ENCODE measurements at places on chromosomes 16 and 17. TPM values are rescaled to one million over a fixed set of nuclear protein-coding genes. Genes with fewer than 3 reads are reported as not detected.

DNA sequence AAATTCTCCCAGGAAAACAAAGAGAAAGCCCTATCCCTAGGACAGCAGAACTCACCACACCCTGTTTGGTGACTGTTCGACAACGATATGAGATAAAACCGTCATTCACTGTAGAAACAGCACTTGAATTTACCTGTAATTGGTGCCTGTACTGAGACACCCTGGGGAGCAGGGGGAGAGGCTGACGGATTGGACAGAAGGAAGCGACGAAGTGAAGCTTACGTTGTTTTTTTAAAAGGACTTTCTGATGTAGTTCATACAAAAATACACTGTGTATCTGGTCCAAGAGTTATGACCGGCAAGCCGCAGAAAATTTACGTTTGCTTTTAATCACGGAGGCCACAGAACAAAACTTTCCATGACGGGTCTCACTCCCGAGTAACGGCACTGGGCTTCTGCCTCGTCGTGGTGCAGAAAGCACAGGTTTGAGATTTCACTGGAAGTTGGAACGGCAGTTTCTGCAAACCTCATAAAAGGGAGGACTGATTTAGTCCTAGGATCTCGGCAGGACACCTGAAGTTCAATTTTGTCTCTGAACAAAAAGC, 9.7 kb downstream of the NXN start:
- DNase-seq, result no peak
- peaks cover 55% of the 10 kb centered on the region for H3K4me1 ChIP-seq
- no peaks in the 10 kb centered on the region for H3K27me3 ChIP-seq
- H3K27ac ChIP-seq, result peak overlapping the region; percentile 89

GRCh38 chr16:27381974-27382855, 19.8 kb upstream of the IL21R start:
- H3K27me3 ChIP-seq, result peaks cover 23% of the 10 kb centered on the region
- H3K27ac ChIP-seq, result no peak overlapping the region
- no peak overlapping the region for H3K4me3 ChIP-seq
- DNase-seq, result no peak
- H3K36me3 ChIP-seq, result no peaks in the 10 kb centered on the region

GRCh38 chr17:58829172-58829637, 73.6 kb downstream of the PPM1E start:
- no peak overlapping the region for H3K27ac ChIP-seq
- H3K27me3 ChIP-seq, result no peaks in the 10 kb centered on the region
- H3K36me3 ChIP-seq, result no peaks in the 10 kb centered on the region
- no peak for DNase-seq

DNA sequence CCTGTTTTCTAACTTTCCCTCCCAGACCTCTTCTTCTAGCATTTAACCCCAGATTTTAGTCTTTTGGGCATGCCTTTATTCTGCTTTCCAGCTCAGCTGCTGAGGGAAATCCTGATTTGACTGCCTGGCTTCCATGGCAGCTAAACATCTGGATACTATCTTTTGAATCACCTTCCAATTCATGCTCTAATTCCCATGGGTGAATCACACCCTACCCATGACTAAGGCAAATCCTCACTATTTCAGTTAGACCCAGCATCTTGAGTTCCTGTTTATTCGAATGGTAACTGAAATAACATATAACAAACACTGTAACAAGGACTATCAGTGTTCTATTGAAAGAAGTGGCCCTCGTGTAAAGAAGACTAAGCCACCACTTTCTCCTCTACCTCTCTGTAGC, 29.8 kb downstream of the CA10 start:
- H3K27ac ChIP-seq, result no peak overlapping the region
- peaks cover 42% of the 10 kb centered on the region for H3K27me3 ChIP-seq
- no peaks in the 10 kb centered on the region for H3K36me3 ChIP-seq
- H3K4me1 ChIP-seq, result no peaks in the 10 kb centered on the region
- DNase-seq, result no peak
- no peak overlapping the region for H3K4me3 ChIP-seq

GRCh38 chr16:75241412-75241811, 10.0 kb downstream of the BCAR1 start:
- H3K27me3 ChIP-seq, result no peaks in the 10 kb centered on the region
- no peak overlapping the region for H3K4me3 ChIP-seq
- peak overlapping the region; percentile 25 for H3K27ac ChIP-seq
- peaks cover 40% of the 10 kb centered on the region for H3K4me1 ChIP-seq

- no peak overlapping the region for H3K4me3 ChIP-seq
- peaks cover 74% of the 10 kb centered on the region for H3K27me3 ChIP-seq
- H3K36me3 ChIP-seq, result no peaks in the 10 kb centered on the region
- H3K4me1 ChIP-seq, result peaks cover 19% of the 10 kb centered on the region
These were observed 2.0 kb upstream of the CDH8 start for GRCh38 chr16:62038225-62038624.

DNA sequence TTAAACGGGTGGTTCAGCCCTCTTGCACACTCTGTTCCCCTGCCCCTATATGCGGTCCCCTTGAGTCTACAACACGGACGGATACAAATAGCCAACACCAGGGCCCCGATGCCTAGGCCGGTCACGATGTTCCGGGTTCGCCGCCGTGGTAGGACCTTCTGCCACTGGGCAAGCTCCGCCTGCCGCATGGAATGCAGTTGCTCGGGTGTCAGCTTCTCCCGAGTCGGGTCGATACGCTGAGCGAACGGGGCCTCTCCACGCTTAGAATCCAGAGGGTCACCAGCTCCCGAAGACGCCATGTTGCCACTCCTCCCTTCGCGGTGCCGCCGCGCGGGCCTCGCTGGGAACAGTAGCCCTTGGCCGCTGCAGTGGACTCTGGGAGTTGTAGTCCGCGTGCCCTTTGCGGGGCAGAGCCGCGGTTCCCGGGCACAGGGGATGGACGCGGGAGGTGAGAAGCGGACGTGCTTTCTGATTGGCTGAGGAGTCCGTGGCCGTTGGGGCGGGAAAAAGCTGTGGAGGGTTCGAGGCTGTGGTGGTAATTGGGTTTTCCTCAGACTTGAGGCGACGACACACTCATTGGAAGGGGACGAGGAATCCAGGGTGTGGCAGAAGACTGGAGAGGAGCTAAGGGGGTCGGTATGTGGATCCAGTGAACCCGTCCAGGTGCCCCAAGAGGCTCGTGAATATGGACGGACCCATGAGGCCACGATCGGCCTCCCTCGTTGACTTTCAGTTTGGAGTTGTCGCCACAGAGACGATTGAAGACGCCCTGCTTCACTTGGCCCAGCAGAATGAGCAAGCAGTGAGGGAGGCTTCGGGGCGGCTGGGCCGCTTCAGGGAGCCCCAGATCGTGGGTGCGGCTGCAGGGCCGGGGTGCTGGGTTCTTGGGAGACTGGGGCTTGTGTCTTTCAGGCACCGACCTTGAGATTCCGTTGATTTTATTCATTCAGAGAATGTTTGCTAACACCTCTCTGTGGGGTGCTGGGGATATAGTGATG, at the start of the genes CNTD1 and COA3:
CNTD1 (plus strand) TSS at position 479 of the 998 bp plus-strand sequence; CDS start at position 686, 207 bp downstream.
COA3 (minus strand) TSS at position 322 of the 998 bp plus-strand sequence; CDS start at position 299, 23 bp downstream.
- H3K27ac ChIP-seq, result peak within 1 kb of the TSS; percentile 87
- H3K4me3 ChIP-seq, result peak within 1 kb of the TSS; percentile 96
- DNase-seq, result peak; percentile 90
- peaks cover 15% of the 10 kb centered on the region for H3K27me3 ChIP-seq
- H3K36me3 ChIP-seq, result peaks cover 9% of the 10 kb centered on the region

- no peak overlapping the region for H3K27ac ChIP-seq
- H3K36me3 ChIP-seq, result peaks cover 11% of the 10 kb centered on the region
- no peak for DNase-seq
- H3K27me3 ChIP-seq, result no peaks in the 10 kb centered on the region
- peaks cover 32% of the 10 kb centered on the region for H3K4me1 ChIP-seq
These were observed 65.4 kb downstream of the WWP2 start for GRCh38 chr16:69827524-69827923.

DNA sequence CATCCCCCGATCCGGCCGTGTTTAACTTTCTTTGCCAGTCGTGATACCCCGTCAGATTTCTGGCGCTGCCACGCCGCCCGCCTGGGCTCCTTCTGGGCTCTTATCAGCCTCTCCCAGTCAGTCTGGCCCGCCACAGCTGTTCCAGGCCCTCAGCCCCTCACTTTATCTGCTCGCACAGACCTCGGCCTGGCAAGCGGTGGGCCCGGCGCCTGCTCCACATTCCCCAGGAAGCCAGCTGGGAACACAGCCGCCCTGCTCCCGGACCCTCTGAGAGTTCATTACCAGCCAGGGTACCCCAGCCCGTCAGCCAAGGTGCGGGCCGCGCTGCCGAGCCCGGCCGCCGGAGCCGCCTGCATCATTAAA, 157.5 kb downstream of the ZNF423 start:
- no peak for DNase-seq
- peak overlapping the region; percentile 81 for H3K27ac ChIP-seq
- H3K4me3 ChIP-seq, result peak overlapping the region; percentile 64
- no peaks in the 10 kb centered on the region for H3K27me3 ChIP-seq
- H3K4me1 ChIP-seq, result peaks cover 72% of the 10 kb centered on the region
- H3K36me3 ChIP-seq, result peaks cover 4% of the 10 kb centered on the region

GRCh38 chr17:17151962-17152361, 54.2 kb downstream of the PLD6 start:
- H3K4me3 ChIP-seq, result no peak overlapping the region
- peaks cover 21% of the 10 kb centered on the region for H3K36me3 ChIP-seq
- no peaks in the 10 kb centered on the region for H3K27me3 ChIP-seq
- no peak for DNase-seq

- peaks cover 22% of the 10 kb centered on the region for H3K4me1 ChIP-seq
- H3K27me3 ChIP-seq, result no peaks in the 10 kb centered on the region
- H3K4me3 ChIP-seq, result no peak overlapping the region
- H3K36me3 ChIP-seq, result peaks cover 6% of the 10 kb centered on the region
- no peak for DNase-seq
- H3K27ac ChIP-seq, result no peak overlapping the region
These were observed 9.4 kb downstream of the HSPB9 start for GRCh38 chr17:42131981-42132432.

GRCh38 chr17:72756256-72756655, 336.2 kb downstream of the SLC39A11 start:
- DNase-seq, result no peak
- H3K36me3 ChIP-seq, result peaks cover 8% of the 10 kb centered on the region
- no peaks in the 10 kb centered on the region for H3K27me3 ChIP-seq
- H3K4me3 ChIP-seq, result no peak overlapping the region

- peaks cover 3% of the 10 kb centered on the region for H3K36me3 ChIP-seq
- no peak overlapping the region for H3K27ac ChIP-seq
- H3K4me3 ChIP-seq, result peak overlapping the region; percentile 50
- no peaks in the 10 kb centered on the region for H3K27me3 ChIP-seq
- peaks cover 14% of the 10 kb centered on the region for H3K4me1 ChIP-seq
These were observed 3.4 kb upstream of the HEXD start for GRCh38 chr17:82414548-82415281.

- peaks cover 22% of the 10 kb centered on the region for H3K4me1 ChIP-seq
- no peak for DNase-seq
- no peak overlapping the region for H3K4me3 ChIP-seq
- peaks cover 24% of the 10 kb centered on the region for H3K27me3 ChIP-seq
- H3K27ac ChIP-seq, result no peak overlapping the region
These were observed 503.4 kb downstream of the MAF start for GRCh38 chr16:79097166-79097565.

DNA sequence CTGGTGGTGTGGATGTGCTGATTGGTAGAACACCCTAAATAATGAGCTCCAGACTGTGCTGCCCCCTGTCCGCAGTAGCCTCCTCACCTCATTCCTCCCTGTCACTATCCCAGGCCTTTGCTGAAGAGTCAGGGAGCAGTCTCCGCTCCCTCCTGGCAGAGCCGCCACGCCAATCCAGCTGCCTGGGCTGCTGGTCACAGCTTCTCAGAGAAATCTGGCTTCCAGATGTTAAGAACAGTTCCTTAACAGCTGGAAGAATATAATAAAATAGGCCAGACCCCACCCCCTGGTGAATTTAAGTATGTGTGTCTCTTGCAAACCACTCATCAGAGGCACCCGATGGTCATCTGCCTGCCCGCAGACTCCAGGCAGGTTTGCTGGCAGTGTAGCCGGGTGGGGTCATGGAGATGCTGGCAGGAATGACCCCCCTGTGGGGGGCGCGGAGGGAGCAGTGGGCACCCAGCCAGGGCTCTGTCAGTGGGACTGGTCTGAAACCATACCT, 161.0 kb downstream of the CCDC182 start:
- H3K4me3 ChIP-seq, result no peak overlapping the region
- peaks cover 3% of the 10 kb centered on the region for H3K36me3 ChIP-seq

GRCh38 chr16:49366669-49367068, 6.9 kb upstream of the C16orf78 start:
- no peak overlapping the region for H3K27ac ChIP-seq
- no peaks in the 10 kb centered on the region for H3K36me3 ChIP-seq
- no peak for DNase-seq
- H3K4me1 ChIP-seq, result no peaks in the 10 kb centered on the region
- H3K27me3 ChIP-seq, result peaks cover 10% of the 10 kb centered on the region

- peaks cover 22% of the 10 kb centered on the region for H3K36me3 ChIP-seq
- no peak overlapping the region for H3K4me3 ChIP-seq
- no peak for DNase-seq
These were observed 33.4 kb downstream of the DCUN1D3 start for GRCh38 chr16:20866801-20867200.

DNA sequence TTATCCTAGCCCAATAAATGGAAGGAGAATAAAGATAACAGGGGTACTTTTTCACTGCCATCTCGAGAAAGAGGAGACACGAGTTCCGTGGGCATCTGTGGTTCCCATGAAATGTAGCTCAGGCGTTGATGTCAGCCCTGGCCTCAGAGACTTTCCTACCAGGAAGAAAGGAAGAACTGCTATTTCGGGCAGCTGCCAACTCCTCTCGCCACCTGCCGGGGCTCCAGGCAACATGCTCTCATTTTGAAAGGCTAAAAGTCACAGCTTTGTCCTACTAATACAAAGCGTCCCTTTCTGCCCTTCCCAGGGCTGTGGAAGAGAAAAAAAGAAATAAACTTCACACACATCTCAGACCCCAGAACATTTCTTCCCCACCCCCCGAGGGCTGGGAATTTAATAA, 65.8 kb downstream of the DHRS7C start:
- peaks cover 4% of the 10 kb centered on the region for H3K36me3 ChIP-seq
- no peak for DNase-seq
- no peak overlapping the region for H3K27ac ChIP-seq
- H3K4me1 ChIP-seq, result peaks cover 7% of the 10 kb centered on the region
- no peak overlapping the region for H3K4me3 ChIP-seq

DNA sequence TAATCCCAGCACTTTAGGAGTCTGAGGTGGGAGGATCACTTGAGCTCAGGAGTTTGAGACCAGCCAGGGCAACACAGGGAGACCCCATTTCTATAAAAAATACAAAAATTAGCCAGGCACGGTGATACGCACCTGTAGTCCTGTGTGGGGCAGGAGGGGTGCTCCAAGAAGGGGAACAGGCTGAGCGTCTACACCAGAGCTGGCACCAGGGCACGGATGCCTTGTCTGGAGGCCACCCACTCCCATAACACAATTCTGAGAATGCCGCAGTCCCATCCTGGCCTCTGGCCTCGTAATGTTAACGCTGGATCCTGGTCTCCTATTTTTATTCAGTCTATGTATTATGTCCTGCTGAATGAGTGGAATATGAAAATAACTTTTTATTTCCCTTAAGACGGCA, 161.3 kb downstream of the WSCD1 start:
- H3K4me3 ChIP-seq, result no peak overlapping the region
- peaks cover 9% of the 10 kb centered on the region for H3K27me3 ChIP-seq
- no peaks in the 10 kb centered on the region for H3K36me3 ChIP-seq
- no peaks in the 10 kb centered on the region for H3K4me1 ChIP-seq

PIRT gene
- 0.38 TPM for total RNA-seq

KRT24 gene
- total RNA-seq, result 0.43 TPM

MPP3 gene
- 3.8 TPM for total RNA-seq

SNX20 gene
- total RNA-seq, result not detected

NHLRC4 gene
- 0.52 TPM for total RNA-seq

CCL1 gene
- not detected for total RNA-seq

CD300E gene
- total RNA-seq, result not detected

NAGS gene
- 2.1 TPM for total RNA-seq

KCNJ2 gene
- 7.5 TPM for total RNA-seq

OR3A3 gene
- not detected for total RNA-seq

HMOX2 gene
- total RNA-seq, result 37.8 TPM

All from type B pancreatic cell (in vitro differentiated cells).